ENCODE measurements at places on chromosomes 4 and X.

DNA sequence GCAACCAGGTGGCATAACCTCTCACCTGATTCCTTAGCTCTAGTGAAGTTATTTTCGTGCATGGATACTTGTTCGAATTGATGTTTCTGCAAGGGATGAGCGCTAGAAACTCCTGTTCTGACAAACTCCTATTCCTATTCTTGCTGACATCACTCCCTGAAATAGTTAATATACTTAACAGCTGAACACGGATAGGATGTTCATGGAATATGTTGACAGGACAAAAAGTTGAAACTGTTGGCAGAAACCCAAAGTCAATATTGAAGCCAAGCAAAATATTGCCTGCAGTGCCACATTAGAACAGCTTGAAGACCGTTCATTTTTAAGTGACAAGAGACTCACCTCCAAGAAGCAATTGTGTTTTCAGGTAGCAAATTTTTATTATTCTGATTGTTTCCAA, at the start of gene KLKB1:
KLKB1 (plus strand) TSS at position 287 of the 400 bp plus-strand sequence. CDS start 689 bp downstream, outside the sequence.
- DNase-seq, result no peak

- no peak for DNase-seq
Measured at GRCh38 chr4:94551643-94552564, 100.2 kb downstream of the PDLIM5 start.

DNA sequence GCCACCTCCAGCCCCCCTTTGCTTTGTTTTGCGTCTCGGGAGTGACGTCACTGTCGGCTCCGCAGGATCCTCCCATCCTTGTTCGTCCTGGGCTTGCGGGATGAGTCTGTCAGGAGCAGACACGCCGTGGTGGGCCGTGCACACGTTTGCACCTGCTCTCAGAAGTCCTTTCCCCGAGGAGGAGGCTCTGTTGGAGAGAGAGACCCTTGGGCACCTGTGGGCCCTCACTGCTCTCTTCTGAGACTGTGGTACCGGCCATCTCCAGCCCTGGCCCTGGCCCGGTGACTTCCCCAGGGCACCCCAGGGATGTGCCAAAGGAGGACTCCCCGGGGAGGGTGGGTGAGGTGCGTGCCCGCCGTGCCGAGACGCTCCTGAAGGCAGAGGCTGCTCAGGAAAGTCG, 76.1 kb upstream of the PPP2R3B start:
- DNase-seq, result no peak

GRCh38 chr4:130368668-130369067, 1272.7 kb downstream of the C4orf33 start:
- DNase-seq, result no peak

- DNase-seq, result no peak
Measured at GRCh38 chr4:113513382-113513781, 248.2 kb downstream of the CAMK2D start.

DNA sequence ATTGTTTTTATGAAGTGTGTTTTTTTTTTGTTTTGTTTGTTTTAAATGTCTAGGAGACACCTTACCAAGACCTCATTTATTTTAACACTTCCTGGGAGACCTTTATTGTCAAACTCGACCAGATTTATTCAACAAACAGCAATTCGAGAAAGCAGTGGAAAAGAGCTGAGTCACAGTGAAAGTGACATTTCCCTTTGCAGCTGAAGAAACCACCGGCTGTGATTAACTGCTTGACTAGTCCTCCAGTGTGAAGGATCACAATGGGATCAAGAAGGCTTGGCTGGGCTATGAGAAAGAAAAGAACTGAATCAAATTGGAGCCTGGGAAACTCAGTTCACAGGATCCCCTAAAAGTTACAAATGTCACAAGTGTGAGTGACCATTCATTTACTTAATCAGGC, 11.9 kb upstream of the ADH7 start:
- no peak for DNase-seq

All from T-helper 9 cell (primary cell).